GM12892 (cell line): ENCODE measurements at places on chromosomes 3 and 15.

DNA sequence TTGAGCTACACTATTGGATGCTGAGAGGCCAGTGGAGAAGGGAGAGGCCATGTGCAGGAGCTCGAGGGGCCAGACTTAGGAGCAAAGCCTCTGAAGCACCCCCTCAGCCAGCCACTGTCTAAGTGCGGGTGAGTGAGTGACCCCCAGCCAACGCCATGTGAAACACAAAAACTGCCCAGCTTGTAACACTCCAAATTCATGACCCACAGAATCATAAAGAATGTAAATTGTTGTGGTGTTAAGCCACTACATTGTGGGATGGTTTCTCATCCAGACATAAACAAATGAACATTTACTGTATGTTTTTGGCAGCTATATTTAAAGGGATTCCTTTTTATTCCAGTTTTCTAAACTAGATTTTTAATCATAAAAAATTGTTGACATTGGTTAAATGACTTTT is 27.2 kb upstream of the TMEM158 start:
- DNase-seq: no peak

- no peak for DNase-seq
Measured at GRCh38 chr3:114519415-114519814, 225.6 kb downstream of the TIGIT start.

- DNase-seq: no peak
Measured at GRCh38 chr3:105959851-105960250, 91.0 kb upstream of the CBLB start.

DNA sequence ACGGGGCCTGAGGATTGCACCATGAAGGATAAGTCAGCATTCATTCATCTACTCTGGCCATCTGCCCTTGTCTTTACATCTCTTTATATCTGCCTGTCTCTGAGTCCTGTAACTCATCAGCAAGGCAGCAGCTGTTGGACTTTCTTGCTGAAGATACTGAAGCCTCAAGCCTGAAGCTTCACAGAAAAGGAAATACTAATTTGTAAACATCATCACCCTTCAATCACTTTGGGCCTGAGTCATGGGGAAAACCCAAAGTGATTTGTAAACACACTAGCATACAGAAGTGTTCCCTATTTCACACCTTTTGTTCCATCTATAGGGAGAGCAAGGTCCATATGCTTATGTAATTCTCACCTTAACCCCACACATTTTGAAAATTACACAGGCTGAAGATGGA is 928.2 kb downstream of the EPHA3 start:
- DNase-seq: no peak

DNA sequence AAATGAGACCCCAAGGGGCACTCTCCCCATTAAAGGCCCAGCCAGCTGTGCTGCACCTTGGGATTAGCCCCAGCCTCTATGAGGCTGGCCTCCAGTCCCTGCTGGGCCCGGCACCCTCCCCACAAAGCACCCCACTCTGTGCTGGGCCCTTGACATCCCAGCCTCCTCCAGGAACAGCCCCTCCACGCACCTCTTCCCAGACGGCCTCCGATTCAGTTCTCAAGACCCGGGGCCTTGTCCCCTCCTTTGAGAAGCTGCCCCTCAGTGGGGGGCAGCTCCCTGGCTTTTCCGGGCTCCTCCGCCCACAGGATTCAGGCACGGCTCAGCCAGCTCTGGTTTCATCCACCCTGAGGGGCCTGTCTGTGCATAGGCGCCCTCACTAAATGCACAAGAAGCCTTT is 144.1 kb downstream of the LRRK1 start:
- no peak for DNase-seq

GRCh38 chr3:136078421-136079364 is 113.2 kb downstream of the PPP2R3A start:
- no peak for DNase-seq
